ENCODE measurements at places on chromosomes 7 and 10. TPM values are rescaled to one million over a fixed set of nuclear protein-coding genes. Genes with fewer than 3 reads are reported as not detected.

DNA sequence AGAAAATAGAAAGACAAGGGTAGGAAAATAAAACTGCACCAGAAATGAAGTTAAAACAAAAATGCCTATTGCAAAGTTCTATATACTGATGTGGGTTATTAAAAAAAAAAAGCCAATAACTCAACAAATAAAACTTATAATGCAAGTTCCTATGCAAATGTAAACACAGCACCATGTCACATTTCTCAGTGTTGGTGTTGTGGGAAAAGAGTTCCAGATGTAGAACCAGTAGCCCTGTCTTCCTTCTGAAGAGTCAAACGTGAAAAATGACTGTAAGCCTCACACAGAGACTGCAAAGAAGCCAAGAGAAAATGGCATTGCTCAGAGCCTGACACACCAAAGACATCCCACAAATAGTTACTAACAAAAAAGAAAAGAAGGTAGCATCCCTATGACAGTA is 10.1 kb downstream of the PON2 start:
- no peak for DNase-seq

DNA sequence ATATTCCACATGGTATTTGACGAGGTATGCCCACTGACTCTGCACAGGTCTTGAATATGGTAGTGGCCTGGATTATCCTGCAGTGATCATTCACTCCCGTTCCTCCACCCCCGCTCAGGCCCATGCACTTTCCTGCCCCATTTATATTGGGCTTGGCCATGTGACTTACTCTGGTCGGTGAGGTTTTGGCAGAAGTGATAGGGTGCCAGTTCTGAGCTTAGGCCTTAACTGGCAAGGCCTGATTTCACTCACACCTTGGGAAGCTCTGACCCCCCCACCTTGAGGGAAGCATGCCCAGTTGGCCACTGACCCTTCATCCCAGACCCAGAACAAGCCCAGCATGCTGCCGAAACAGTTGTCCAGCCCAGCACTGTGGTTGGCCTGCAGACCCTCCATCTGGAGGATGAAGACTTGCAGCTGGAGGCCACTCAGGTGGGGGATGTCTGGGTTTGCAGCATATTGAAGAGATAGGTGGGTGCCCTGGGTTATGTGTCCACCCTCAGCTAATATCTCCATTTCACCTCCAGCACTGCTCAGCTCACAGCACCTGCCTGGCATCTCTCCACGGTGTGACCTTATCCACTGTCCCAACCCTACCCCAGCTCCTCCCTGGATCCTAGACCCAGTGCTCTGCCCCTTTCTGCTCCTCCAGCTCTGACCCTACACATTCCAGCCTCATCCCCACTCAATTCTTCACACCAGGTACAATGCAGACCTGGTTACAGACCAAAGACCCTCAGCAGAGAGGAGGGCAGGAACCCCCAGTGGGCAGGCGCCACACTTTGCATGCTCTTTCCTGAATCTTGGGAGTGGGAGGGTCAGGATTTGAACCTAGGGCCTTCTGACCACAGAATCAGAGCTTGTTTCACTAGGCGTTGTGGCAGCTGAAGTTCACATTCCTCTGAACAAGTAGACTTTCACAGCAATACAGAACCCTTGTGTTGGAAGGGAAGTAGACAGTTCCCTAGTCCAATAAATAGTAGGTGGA is 138.1 kb upstream of the CHST15 start:
- no peak for DNase-seq

DNA sequence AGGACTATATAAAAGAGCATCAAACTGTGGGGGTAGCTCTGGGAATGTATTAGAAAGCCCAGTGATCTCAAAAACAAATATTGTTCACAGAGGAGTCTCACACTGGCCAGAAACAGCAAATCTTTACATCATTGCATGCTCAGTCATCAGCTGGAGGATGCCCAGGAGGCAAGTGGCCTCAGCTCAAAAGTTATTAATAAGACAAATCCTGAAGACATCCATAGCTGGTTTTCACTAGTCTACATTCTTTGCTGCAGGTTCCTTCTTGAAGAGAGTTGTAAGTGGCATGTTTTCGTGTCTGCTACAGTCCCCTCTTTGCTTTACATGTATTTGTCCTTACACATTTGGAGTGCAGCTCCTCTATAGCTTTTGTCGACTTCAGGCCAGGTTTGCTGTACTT is 8.6 kb upstream of the CCDC7 start:
- DNase-seq: no peak

GRCh38 chr7:39592586-39592985 is 26.4 kb downstream of the YAE1 start:
- no peak for DNase-seq

Gene GPR85
- 4.6 TPM for total RNA-seq

- DNase-seq: no peak
These were observed 117.1 kb downstream of the FGFR2 start for GRCh38 chr10:121481180-121481579.

DNA sequence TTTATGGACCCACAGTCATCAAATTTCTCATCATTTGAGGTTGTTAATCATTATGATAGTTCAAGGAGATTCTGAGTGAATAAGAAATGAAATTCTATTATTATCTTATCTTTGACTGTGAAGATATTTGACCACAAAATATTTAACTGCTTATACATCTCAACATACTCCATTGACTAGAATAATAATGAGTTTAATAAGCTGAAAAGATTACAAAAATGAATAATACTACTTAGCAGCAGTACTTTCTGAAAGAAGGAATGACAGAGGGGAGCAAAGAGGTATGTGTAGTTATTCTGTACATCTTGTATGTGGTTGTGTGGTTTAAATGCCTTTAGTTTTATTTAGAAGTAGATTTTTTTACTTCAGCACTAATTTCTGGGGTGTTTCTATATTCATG is 214.2 kb downstream of the PRKG1 start:
- DNase-seq: no peak

DNA sequence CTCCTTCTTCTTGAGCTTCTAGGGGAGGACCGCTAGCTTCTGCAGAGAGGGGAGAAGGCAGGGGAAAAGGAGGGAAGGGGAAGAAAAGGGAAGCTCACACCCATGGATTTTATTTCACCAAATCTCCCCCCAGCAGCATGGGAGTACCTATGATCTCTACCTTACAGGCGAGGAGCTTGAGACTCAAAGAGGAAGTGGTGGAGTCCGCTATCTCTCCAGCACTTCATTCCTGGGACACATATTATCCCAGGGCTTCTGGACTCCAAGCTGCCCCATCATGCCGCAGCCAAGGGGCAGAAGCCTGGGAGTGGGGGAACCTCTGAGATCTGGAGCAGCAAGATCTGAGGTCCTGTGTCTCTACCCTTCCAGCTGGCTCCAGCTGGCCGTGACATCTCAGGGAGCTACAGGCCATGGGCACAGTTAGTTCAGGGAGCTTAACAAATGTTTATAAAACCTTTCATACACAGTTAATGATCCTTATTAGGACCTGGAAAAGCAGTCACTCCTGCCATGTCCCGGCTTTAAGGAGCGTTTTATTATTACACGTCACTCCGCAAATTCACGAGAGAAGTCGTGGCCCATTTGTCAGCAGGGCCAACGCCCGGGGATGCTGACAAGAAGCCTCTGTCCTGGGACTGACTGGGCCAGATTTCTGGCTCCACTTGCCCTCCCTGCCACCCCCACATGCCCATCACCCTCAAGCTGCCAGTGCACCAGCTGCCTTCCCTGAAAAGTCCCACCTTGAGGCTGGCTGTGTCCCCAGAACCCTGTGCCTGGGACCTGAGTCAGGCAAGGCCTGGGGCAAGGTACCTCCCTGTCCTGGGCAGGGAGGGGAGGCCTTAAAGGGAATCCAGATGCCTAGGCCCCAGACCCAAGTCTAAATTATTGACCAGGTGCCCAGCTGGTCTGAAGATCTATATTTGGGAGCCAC is 132.1 kb upstream of the ZMIZ1 start:
- DNase-seq: no peak

- DNase-seq: no peak
These were observed 1.8 kb upstream of the HK1 start for GRCh38 chr10:69276503-69276902.

GRCh38 chr10:97363071-97363470 is 28.5 kb upstream of the FRAT2 start:
- DNase-seq: no peak

- DNase-seq: no peak
These were observed 18.3 kb downstream of the FZD9 start for GRCh38 chr7:73451780-73452398.

GRCh38 chr10:4650582-4650981 is 175.4 kb upstream of the AKR1E2 start:
- DNase-seq: no peak

DNA sequence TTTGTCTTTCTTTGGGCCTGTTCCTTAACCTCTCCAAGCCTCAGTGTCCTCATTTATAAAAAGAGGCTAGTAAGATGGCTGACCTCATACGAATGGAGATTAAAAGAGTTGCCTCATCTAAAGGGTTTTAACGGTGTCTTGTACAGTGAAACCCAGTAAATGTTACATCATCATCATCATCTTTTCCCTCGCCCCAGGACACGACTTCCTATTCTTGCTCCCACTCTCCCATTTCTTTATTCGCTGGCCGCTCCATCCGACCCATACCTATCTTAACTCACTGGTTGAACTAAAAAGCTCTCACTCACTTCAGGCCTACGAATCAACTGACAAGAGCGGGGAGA is 554 bp downstream of the FRA10AC1 start:
- DNase-seq: no peak

DNA sequence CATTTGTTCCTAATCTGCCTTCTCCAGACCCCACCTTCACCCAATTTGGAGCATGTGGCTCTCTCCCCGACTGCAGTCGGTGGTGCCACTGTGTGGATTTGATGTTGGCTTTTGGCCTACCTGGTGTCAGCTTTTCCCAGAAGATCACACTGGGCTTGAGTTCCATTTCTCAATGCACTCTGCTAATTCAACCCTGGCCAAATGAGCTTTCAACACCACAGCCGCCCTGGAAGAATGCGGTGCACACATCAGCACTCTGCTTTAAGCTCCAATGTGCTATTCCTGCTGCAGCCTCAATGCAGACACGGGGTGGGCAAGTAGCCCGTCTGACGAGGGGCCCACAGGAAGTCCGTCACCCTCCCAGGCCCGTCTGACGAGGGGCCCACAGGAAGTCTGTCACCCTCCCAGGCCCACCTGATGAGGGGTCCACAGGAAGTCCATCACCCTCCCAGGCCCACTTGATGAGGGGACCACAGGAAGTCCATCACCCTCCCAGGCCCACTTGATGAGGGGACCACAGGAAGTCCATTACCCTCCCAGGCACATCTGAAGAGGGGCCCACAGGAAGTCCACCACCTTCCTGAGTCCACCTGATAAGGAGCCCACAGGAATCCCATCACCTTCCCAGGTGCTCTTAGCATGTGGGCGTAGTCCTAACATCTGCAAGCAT is 64.4 kb downstream of the ASB13 start:
- no peak for DNase-seq

Gene TAS2R3
- total RNA-seq: 0.35 TPM

DNA sequence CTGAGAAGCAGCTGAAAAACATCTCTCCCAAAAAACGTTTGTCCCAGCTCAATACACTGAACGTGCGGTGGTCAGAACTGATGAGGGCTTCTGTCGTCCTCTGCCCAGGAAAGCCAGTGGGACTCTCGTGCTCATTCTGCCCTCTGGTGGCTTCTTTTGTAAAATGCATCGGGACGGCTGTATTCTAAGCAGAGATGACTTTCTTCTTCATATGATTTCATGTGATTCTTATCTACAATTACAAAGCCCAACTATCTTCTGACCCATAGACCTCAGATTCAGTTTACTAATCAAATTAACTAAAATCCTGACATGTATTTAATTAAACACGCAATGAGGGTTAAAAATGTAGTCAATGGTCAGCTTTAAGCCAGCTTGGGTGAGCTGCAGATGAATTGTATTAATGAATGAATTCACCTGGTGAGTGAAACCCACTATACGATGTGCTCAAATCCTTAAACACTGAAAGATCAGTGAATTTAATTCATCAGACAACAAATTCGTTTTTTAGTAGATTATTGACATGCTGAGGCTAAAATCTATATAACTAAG is 117.6 kb upstream of the FAM204A start:
- DNase-seq: no peak

Data from cardiac septum (tissue), 1 donor.